Calu3 (cell line): ENCODE measurements at places on chromosomes 5 and 9. TPM values are rescaled to one million over a fixed set of nuclear protein-coding genes. Genes with fewer than 3 reads are reported as not detected.

The PSD2 gene
- total RNA-seq, result not detected in 2 replicates

The TNFSF15 gene
- 4.9 and 7.5 TPM in 2 replicates for total RNA-seq

The PFN3 gene
- total RNA-seq, result not detected in 2 replicates

The SLC6A7 gene
- total RNA-seq, result not detected in 2 replicates

The SLC6A3 gene
- not detected in 2 replicates for total RNA-seq

The ABO gene
- 2.8 and 3.3 TPM in 2 replicates for total RNA-seq

The PCDHGA6 gene
- total RNA-seq, result 0.71 and 0.80 TPM in 2 replicates

The OSTF1 gene
- total RNA-seq, result 27.0 and 29.7 TPM in 2 replicates

- H3K4me1 ChIP-seq, result peaks cover 29% of the 10 kb centered on the region
- no peak for DNase-seq
- H3K27ac ChIP-seq, result no peak overlapping the region
- no peak overlapping the region for H3K4me3 ChIP-seq
- no peaks in the 10 kb centered on the region for H3K27me3 ChIP-seq
Measured at GRCh38 chr5:157509093-157509492, 49.1 kb downstream of the NIPAL4 start.

DNA sequence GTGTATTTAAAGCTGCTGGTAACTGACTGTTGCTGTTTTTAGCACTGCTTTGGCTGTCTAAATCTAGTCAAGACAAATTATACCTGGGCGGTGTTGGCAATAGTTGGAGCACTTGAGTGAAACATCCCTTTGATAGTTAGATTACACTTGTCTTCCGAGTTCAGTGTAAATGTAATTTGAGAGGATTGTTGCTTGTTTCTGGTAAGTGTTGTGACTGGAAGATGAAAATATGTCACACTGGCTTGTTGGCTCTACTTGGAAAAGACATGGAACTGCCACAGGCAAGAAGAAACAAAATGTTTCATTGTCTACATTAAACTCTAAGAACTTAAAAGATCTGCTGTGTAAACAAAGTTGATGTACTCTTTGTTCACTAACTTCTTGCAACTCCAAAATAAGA is 49.2 kb upstream of the PTPRD start:
- no peaks in the 10 kb centered on the region for H3K36me3 ChIP-seq
- no peaks in the 10 kb centered on the region for H3K4me1 ChIP-seq
- H3K27ac ChIP-seq, result no peak overlapping the region
- H3K27me3 ChIP-seq, result no peaks in the 10 kb centered on the region
- no peak for DNase-seq

- no peak for DNase-seq
- H3K36me3 ChIP-seq, result no peaks in the 10 kb centered on the region
- H3K27ac ChIP-seq, result no peak overlapping the region
- H3K27me3 ChIP-seq, result peaks cover 17% of the 10 kb centered on the region
Measured at GRCh38 chr9:27192291-27192960, 83.4 kb downstream of the TEK start.

GRCh38 chr5:170293273-170293672 is 4.3 kb downstream of the LCP2 start:
- H3K27ac ChIP-seq, result no peak overlapping the region
- H3K27me3 ChIP-seq, result peaks cover 100% of the 10 kb centered on the region
- DNase-seq, result no peak
- H3K4me3 ChIP-seq, result no peak overlapping the region
- H3K4me1 ChIP-seq, result no peaks in the 10 kb centered on the region

DNA sequence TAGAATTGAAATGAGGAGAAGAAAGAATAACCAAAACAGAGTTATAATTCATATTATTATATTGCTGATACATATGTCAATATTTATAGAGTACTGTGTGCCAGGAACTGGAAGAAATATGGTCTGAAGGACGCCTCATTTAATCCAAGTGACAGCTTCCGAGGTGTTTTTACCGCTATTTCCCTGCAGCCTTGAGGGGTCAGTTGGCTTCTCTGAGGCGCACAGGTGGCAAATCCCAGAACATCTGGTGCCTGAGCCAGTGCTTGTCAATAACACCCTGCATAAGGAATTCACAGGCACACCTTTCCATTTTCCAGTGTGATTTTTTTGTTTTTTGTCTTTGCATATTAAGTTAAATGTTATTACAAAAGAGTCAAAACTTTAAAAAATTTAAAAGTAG is 43.3 kb upstream of the CTSL start:
- DNase-seq, result no peak
- H3K4me3 ChIP-seq, result no peak overlapping the region
- peaks cover 43% of the 10 kb centered on the region for H3K36me3 ChIP-seq

DNA sequence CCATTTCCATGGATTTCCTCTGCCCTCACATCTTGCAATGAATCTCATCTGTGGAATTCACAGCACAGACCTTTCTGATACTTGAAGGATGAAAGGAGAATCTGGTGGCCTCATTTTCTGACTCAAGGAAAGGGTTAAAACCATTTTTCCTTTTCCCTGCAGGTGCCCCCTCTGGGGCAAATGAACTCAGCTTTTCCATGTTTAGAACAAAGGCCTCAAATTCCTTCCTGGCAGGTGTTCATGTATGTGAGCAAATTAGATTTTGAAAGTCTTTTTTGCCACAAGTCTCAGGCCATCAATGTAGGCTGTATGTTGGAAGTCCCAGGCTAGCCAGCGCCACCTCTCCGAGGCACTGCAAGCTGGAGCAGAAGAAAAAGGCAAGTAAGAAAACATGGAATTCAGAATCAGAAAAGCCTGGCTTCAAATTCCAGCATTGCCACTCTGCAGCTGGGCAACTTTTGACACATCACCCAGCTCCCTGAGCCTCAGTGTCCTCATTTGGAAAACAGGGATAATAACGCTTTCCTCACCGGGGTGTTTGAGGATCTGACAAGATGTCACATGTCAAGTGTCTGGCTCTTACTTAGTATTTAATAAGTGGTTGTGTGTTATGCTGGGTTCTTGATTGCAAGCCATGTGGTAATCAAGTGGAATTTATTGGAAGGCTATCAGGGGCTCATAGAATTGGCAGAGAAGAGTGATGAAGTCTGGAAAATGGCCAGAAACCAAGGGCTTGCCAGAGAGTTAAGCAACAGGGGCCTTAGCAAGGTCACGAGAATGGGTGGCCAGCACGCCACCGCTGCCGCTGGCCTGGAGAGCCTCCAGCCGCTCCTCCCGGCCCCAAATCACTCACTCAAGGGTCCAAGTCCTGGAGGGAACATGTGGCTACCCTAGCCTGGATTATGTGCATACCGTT is 48.4 kb upstream of the SMIM23 start:
- H3K27me3 ChIP-seq, result peaks cover 34% of the 10 kb centered on the region
- no peaks in the 10 kb centered on the region for H3K36me3 ChIP-seq
- no peak for DNase-seq
- no peak overlapping the region for H3K27ac ChIP-seq
- H3K4me3 ChIP-seq, result no peak overlapping the region

DNA sequence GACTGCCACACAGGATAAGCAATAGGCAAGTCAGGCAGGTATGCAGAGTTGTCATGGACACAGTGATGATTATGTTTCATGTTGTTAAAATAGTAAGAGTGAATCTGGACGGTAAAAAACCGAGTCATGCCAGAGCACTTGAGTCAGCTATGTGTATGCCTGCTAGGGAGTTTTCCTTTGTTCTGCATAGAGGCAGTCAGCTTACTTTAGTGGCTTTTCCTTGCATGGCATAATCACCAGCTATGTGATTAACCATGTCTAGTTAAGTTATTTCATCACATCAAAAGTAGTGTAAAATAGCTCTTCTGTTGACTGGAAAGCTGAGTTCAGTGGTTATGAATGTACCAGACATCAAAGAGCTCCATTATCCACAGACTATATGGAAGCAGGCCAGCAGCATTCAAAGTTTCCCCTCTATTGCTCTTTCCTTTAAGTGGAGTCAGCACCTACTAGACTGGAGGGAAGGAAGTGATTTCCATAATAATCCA is 989.8 kb downstream of the TLE1 start:
- no peak for DNase-seq
- H3K27ac ChIP-seq, result no peak overlapping the region
- no peak overlapping the region for H3K4me3 ChIP-seq
- H3K36me3 ChIP-seq, result no peaks in the 10 kb centered on the region
- no peaks in the 10 kb centered on the region for H3K27me3 ChIP-seq
- H3K4me1 ChIP-seq, result peaks cover 2% of the 10 kb centered on the region

DNA sequence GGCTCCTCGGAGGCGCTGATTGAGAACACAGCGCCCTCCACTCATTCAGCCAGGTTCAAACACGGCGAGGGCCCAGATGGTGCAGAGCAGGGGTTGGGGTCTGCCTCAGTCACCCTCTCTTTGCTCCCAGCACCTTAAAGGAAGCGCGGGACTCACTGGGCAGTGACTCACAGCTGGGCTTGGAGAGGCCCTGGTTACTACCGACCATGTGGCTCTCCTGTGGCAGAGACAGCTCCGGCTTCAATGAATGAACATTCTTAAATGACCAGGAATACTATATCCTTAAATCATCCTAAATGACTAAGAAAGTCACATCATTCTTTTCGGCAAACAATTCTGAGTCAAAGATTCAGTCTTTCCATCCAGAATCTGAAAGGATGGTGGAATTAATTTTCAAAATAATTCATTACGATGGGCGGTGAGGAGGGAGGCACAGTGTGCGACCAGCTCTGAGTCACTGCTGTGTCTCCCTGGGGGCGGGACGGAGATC is 1.6 kb upstream of the INPP5E start:
- H3K36me3 ChIP-seq, result peaks cover 62% of the 10 kb centered on the region
- H3K27ac ChIP-seq, result no peak overlapping the region
- H3K27me3 ChIP-seq, result no peaks in the 10 kb centered on the region
- no peak for DNase-seq
- H3K4me1 ChIP-seq, result peaks cover 8% of the 10 kb centered on the region

- H3K4me1 ChIP-seq, result no peaks in the 10 kb centered on the region
- H3K4me3 ChIP-seq, result no peak overlapping the region
- no peaks in the 10 kb centered on the region for H3K36me3 ChIP-seq
- H3K27ac ChIP-seq, result no peak overlapping the region
- no peak for DNase-seq
- no peaks in the 10 kb centered on the region for H3K27me3 ChIP-seq
Measured at GRCh38 chr5:127411381-127411780, 106.1 kb upstream of the PRRC1 start.

- H3K4me1 ChIP-seq, result peaks cover 8% of the 10 kb centered on the region
- no peak overlapping the region for H3K27ac ChIP-seq
- no peak for DNase-seq
- H3K36me3 ChIP-seq, result peaks cover 76% of the 10 kb centered on the region
Measured at GRCh38 chr5:73861313-73861988, 235.5 kb downstream of the ARHGEF28 start.

DNA sequence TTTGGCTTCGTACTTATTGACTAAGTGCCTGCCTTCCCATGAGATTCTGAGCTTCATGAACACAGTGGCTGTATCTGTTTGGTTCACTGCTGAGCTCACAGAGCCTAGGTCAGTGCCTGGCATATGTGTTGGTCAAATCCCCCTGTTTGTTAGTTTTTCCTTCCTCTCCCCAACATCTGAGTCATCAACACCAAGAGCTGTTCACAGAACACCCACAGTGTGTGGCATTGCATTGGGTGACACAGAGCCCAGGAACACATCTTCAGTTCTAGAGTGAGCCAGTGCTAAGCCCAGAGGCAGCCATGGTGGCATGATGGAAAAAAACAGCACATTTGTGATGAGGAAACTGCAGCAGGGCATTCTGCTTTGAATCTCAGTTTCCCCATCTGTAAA is 294.6 kb downstream of the SEC61B start:
- no peaks in the 10 kb centered on the region for H3K4me1 ChIP-seq
- no peaks in the 10 kb centered on the region for H3K27me3 ChIP-seq

DNA sequence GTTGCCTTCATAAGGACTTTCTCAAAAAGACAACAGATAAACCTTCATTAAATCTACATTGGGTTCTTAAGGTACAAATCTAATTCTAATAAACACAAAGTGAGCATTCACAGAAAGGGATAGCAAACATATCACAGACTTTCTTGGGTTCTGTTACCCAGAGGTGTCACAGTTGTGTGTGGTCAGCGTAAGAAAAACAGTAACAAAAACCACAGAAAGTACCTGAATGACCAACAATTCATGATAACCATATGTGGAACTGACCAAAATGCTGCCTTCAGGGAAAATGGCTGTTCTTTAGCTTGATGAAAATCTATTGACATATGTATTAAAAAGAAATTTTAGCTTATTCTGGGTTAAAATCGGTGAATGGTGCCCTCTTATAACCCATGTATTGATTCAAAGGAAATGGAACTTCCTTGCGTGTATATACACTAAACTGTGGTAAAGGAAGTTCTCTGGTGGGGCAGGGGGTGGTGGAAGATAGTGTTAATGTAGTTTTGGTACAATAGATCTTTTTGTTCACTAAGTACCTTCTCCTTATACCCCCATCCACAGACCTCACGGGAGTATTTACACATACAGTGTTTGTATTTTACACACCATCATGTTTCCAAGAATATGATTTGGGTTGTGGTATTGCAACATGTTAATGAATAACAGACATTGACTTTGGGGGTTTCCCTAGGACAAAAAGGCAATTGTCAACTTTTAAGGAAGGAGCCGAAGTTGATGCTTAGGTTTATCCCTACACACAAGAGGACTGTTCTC is 152.5 kb downstream of the APBA1 start:
- peak overlapping the region; percentile 89 for H3K27ac ChIP-seq
- DNase-seq, result peak; percentile 57
- H3K4me1 ChIP-seq, result peaks cover 58% of the 10 kb centered on the region
- no peaks in the 10 kb centered on the region for H3K27me3 ChIP-seq

DNA sequence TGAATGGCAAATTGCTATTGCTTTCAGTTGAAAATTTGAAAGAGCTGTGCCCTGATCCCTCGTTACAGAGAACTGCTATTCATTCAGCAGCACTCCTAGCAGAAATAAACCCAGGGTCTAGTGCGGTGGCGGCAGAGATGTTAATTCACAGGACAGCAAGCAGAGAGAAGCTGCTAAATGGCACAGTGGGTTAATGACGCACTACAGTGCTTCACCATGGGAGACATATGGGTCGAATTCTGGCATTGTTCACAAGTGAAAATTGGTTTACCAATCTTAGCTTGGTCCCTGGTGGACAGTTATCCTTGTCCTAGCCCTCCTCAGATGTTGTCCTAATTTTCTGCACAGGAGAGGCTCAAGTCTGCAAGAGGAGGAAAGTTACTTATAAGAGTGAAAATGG is 807.4 kb downstream of the TLE1 start:
- no peak overlapping the region for H3K27ac ChIP-seq
- H3K4me1 ChIP-seq, result no peaks in the 10 kb centered on the region
- no peak for DNase-seq
- no peak overlapping the region for H3K4me3 ChIP-seq

- no peaks in the 10 kb centered on the region for H3K4me1 ChIP-seq
- H3K4me3 ChIP-seq, result no peak overlapping the region
- no peak for DNase-seq
- H3K36me3 ChIP-seq, result no peaks in the 10 kb centered on the region
- no peak overlapping the region for H3K27ac ChIP-seq
Measured at GRCh38 chr9:89928106-89928505, 323.3 kb downstream of the GADD45G start.

DNA sequence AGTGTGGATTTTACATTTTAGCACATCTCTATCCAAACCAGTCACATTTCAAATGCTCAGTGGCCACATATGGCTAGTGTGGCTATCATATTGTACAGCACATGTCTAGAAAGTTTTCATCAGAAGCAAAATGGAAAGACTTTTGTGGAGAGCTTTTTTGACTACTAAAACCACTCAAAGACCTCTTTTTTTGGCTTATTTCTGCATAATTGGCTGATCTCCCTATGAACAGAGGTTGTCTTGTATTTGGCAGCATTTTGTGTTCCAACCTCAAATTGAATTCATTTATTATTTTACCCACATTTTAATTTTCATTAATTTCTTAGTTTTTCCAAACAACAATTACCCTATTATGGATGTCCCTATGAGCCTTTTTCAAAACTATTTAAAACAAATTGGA is 395.7 kb downstream of the TLE1 start:
- H3K27ac ChIP-seq, result no peak overlapping the region
- H3K4me1 ChIP-seq, result no peaks in the 10 kb centered on the region
- no peaks in the 10 kb centered on the region for H3K27me3 ChIP-seq
- no peaks in the 10 kb centered on the region for H3K36me3 ChIP-seq
- DNase-seq, result no peak

GRCh38 chr9:73050065-73050816 is 97.4 kb upstream of the ALDH1A1 start:
- H3K4me3 ChIP-seq, result no peak overlapping the region
- DNase-seq, result no peak
- H3K27me3 ChIP-seq, result no peaks in the 10 kb centered on the region
